Activated CD4-positive, alpha-beta T cell treated with anti-CD3 and anti-CD28 coated beads for 1 hour (primary cell): ENCODE measurements at places on chromosomes 2 and 18.

GRCh38 chr2:75870651-75871137 lies 160.0 kb upstream of the GCFC2 start:
- DNase-seq = no peak

GRCh38 chr2:120737340-120738101 lies 1.9 kb downstream of the GLI2 start:
- DNase-seq = no peak

DNA sequence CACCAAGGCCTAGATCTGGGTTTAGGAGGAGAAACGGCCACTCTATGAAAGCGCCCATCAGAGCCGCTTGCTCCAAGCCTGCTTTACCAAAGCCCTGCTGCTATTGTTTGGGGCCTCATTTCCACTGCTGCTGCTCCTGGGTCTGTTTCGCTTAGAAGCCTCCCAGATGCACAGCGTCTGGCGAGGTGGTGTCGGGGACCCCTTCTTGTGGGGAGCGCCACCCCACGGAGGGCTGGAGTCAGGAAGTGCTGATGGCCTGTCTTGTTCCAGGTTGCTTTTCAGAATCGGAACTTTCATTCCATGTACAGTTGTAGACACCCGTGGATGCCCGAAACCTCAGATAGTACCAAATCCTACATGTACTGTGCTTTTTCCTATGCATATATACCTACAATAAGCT lies 204.9 kb upstream of the TWIST2 start:
- DNase-seq = no peak

GRCh38 chr18:59800897-59801296 lies 98.9 kb upstream of the PMAIP1 start:
- no peak for DNase-seq

GRCh38 chr2:56410140-56410539 lies 226.3 kb downstream of the CCDC85A start:
- DNase-seq = no peak

GRCh38 chr2:69459936-69460335 lies 22.7 kb upstream of the NFU1 start:
- no peak for DNase-seq

GRCh38 chr2:159807183-159808031 lies 9.4 kb upstream of the CD302 start:
- DNase-seq = no peak

DNA sequence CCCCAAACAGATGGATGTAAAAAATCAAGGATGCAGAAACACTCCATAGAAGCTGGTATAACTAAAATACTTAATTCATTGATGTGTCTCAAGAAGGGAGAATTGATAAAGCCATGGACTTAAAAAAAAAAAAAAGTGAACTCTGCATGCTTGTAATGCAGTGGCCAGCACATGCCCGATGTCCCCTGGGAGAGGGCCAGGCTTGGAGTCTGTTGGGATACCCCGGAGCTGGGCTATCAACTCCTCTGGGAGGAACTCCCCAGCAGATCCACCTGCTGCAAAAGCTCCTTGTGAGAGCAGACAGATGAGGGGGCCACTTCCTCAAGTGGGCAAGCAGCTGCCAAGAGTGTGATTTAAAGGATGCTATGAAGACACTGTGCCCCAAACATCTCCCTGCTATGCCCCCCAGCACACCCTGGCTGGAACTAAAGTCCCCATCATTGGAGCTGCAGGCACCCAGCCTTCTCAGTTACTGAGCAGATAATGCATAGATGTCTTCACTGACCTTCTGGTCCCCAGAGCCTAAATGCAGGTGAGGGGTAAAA lies 311.5 kb upstream of the ID2 start:
- DNase-seq = no peak

- no peak for DNase-seq
Observed at GRCh38 chr2:9052821-9053533, 49.5 kb upstream of the MBOAT2 start.

DNA sequence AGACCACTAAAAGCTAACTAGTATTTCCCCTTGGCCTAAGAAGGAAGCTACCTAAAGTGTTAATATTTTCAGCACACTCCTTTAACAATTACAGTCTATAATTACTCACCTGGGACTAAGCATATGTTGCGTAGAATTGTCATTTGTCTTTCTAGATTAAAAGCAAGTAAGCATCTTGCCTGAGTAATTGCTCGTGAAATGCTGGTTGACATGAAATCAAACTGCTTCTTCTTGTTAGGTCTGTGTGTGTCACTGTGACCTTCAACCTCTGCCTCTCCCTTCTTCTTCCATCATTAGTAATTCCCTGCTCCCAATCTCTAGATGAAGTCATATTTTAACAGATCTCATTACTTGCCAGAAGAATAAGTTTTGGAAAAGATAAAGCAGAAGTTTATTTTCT lies 212.2 kb downstream of the XIRP2 start:
- no peak for DNase-seq

GRCh38 chr2:1550658-1551316 lies 137.5 kb downstream of the TPO start:
- peak; percentile 54 for DNase-seq

- DNase-seq = no peak
Observed at GRCh38 chr2:200324362-200324761, 17.9 kb downstream of the SPATS2L start.

- DNase-seq = no peak
Observed at GRCh38 chr18:58580623-58581022, 48.3 kb downstream of the ALPK2 start.

- no peak for DNase-seq
Observed at GRCh38 chr2:113281910-113282746, 3.4 kb upstream of the PAX8 start.

GRCh38 chr2:121705390-121705789 lies 31.3 kb downstream of the NIFK start:
- DNase-seq = no peak

DNA sequence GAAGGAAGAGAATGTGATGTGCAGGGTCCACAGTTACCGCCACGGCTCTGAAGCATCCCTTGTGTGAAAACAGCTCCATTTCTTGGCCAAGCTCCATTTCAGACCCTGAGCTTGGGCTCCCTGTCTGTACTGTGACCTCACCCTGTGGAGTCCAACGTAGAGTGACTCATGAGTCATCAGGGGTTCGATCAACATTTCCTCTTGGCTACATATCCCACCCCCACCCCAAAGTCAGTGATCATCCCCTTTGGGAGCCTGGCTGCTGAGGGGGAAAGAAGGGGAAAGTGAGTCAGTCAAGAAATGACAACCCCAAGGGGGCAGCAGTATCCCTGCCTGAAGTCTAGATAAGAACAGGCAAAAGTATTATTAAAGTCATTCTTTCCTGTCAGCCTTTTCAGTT lies 62.2 kb downstream of the PAPOLG start:
- DNase-seq = peak; percentile 19

DNA sequence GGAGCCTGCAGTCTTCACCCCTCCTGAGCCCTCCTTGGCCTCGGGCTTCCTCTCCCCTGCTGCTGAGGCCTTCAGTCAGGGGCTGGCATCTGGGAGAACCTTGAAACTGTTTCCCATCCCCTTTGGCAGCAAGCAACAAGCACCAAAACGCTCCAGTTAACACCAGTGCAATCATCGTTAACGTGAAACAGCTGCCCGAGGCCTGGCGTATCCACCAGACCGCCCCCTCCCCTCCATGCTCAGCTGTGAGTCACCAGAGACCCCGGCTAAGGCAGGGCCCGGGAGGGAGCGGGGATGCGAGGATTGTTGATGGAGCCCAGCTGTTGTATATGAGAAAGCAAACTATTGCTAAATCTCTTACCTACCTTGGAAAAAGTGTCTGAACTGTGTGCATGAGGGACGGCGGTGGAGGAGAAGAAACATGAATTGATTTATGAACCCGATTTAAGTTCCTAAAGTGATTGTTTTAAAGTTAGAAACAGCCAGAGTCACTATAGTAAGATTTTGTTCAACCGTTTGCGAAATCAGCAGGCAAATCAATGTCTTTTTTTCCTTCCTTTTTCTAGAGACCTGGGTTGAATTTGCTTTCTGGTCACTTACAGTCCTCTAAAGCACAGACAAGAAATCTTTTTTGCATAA lies 5.2 kb downstream of the ZFP36L2 start:
- DNase-seq = no peak

- no peak for DNase-seq
Observed at GRCh38 chr2:200944467-200945394, 18.7 kb downstream of the ORC2 start.

GRCh38 chr2:176324862-176325261 lies 55.6 kb downstream of the MTX2 start:
- no peak for DNase-seq

- no peak for DNase-seq
Observed at GRCh38 chr2:168495524-168495923, 39.5 kb downstream of the CERS6 start.

GRCh38 chr2:48940606-48941005 lies 185.1 kb upstream of the LHCGR start:
- DNase-seq = no peak

DNA sequence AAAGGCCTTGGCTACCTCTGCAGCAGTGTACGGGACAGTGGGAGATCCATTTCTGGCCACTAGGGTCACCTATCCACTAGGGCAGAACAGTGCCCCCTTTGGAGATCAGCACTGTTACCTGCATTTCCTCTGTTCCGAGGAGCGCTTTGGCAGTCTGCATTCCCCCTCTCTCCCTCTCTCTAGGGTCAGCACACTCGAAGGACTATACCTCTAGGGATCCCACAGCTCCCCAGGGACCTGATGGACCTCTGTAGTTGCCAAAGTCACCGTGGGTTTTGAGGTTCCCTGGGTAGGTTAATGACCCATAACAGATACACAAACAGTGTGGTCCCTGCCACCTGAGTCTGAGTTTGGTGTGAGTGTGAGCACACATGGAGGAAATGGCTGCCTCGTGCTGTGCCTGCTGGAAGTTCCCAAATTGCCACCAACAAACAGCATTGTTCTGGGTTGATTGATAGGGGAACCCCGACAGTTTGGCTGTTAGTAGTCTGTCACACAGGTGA lies 99.8 kb upstream of the VWC2L start:
- no peak for DNase-seq

DNA sequence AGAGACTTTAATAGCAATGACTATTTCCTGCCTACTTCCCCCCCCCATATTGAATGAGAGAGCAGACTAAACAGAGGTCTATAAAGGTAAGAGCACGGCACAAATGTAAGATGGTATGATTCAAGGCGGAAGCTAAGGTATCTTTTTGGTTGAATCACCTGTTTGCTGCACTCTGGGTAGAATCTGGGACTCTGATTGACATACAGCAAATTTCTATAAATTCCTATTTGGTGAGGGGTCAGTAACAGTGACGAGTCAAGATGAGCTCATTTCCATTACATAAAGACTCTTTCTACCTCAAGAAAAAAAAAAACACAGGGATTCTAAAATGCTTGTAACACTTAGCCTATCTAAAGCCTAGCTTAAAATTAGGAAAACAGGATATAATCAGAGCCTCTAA lies 297.3 kb downstream of the TNS1 start:
- DNase-seq = no peak

- no peak for DNase-seq
Observed at GRCh38 chr2:106782681-106783080, 103.3 kb downstream of the ST6GAL2 start.

- DNase-seq = no peak
Observed at GRCh38 chr2:27420996-27421395, 7.4 kb upstream of the NRBP1 start.

- no peak for DNase-seq
Observed at GRCh38 chr18:57231864-57232263, 85.0 kb downstream of the BOD1L2 start.

GRCh38 chr2:217530392-217531090 lies 472.3 kb downstream of the TNS1 start:
- no peak for DNase-seq

DNA sequence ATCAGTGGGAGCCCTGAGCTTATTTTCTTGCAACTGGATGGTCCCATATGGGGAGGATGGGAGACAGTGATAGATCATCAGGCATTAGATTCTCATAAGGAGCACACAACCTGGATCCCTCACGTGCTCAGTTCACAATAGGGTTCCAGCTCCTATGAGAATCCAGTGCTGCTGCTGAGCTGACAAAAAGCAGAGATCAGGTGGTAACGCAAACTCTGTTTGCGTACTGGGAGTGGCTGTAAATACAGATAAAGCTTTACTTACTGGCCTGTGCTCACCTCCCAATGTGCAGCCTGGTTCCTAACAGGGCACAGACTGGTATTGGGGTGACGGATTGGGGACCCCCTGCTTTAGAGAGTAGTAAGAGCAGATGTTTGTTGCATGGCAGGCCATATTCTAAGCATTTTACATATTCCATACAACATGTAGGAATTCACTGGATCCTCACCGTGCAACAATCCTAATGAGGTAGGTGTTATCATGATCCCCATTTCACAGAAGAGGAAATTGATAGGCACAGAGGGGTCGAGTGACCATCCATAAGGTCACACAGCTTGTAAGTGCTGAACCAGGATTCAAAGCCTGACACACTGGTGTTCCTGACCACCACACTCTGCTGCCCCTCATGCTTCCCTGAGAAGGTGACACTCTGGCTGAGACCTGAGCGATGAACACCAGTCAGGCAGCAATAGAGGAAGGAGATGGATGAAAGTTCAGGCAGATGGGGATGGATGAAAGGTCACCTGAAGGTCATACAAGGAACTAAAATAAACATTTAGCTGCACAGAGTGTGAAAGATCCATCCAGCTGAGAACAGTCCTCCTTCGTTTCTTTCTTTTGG lies 15.7 kb upstream of the MAT2A start:
- DNase-seq = no peak

DNA sequence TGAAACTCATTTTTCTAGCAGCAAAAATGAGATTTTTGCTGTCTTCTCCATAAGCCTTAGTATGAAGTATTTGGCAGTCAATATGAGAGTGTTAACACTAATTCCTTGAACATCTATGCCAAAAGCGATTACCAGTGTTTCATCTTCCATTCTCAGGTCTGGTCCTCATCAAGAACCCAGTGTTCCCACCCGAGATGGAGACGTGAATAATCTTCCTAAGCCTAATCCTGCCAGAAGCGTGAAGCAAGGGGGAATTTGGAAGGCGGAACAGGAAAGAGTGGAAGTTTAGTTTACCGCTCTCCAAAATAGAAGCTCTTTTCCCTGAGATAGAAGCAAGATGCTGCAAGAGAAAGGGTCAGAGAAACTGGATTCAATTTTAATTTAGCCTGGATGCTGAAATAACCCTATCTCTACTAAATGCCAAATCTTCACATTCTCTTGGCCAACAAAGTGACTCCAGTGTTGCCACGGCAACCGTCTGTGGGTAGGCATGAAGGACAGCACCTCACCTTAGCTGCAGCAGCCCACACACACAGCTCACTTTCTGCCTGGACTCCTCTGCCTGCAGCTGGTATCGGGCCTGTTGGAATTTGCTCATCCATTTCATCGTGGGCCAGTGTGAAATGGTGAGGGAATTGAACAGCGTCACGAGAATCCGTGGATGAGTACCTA lies 711.1 kb downstream of the CBLN2 start:
- no peak for DNase-seq

DNA sequence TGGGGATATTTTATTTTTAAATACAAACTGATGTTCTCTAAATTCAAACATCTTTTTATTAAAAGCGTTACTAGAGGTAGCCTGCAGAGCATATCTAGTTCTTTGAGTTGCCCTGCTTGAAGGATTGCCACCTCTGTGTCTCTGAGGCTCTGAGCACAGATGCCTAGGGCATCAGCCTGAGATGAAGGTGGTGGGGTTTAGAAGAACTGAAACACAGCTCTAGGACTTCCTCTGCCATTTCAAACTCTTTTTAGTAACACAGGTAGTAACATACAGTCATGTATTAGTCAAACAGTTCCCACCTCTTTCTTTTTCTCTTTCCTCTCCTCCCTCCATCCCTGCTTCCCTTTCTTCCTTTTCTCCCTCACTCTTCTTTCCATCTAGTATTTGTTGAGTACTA lies 57.6 kb downstream of the TTC21B start:
- no peak for DNase-seq

- no peak for DNase-seq
Observed at GRCh38 chr2:240250150-240250984, 109.9 kb upstream of the OTOS start.

- DNase-seq = no peak
Observed at GRCh38 chr2:20617081-20617575, 33.8 kb downstream of the HS1BP3 start.
